ENCODE measurements at places on chromosomes 4 and X. TPM values are rescaled to one million over a fixed set of nuclear protein-coding genes. Genes with fewer than 3 reads are reported as not detected.

Gene CT55
- not detected for total RNA-seq

Gene EMCN
- 0.22 TPM for total RNA-seq

Gene TXK
- total RNA-seq, result not detected

Gene PPP1R2C
- total RNA-seq, result not detected

GRCh38 chrX:121642415-121642814 is 595.0 kb downstream of the GLUD2 start:
- peak; percentile 33 for DNase-seq

DNA sequence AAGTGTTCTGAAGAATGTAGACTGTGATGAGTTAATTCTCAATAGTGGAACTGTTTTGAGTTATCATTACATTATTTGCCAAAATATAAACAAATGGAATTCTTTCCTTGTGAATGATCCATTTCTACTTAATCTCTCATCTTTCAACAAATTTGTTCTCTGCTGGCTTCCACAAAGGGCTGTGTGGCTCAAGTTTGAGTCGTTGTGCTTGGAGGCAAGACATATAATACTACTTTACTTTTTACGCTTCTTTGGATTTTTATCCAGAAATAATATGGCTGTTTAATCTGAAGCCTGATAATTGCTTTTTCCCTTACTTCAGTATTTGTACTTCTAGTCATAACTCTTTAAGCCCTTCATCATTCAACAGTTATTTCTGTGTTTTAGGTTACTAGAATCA is 169.5 kb downstream of the ARHGAP10 start:
- no peak for DNase-seq

GRCh38 chr4:77073981-77074380 is 1.8 kb downstream of the CCNI start:
- DNase-seq, result peak; percentile 44

- no peak for DNase-seq
Measured at GRCh38 chr4:110837896-110838450, 215.1 kb upstream of the PITX2 start.

DNA sequence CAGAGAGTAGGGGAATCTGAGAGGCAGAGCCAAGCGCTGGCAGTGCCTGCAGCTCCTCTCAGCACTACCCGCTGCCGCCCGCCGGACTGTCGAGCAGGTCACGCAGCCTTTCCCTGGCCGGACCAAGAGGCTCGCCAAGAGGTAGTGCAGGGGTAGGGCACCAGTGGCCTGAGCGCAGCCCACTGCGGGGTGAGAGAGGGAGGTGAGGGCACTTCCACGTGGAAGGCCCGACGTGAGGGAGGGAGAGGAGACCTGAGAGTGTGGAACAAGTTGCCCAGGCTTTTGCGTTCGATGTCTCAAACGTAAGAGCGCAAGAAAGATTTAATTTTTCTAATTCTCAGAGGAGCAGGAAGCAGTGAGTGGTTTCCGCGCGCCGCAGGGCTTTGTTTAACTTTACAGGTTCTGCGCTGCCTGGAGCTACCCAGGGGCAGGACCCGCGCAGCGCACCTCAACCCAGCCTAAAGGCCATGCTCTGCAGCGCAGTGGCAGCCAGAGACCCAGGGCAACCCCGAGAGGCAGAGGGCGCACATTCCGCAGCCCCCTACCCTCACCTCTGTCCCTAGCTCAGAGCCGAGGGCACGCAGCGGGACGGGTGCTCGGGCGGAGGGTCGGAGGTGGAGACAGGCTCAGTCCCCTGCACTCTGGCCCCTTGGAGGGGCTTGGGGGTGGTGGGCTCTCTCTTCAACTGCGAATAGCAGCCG is 14.9 kb downstream of the ARHGAP36 start:
- no peak for DNase-seq

GRCh38 chr4:77798385-77798784 is 20.8 kb downstream of the CNOT6L start:
- DNase-seq, result no peak

- DNase-seq, result peak; percentile 44
Measured at GRCh38 chr4:156734965-156735895, 236.4 kb downstream of the PDGFC start.

- DNase-seq, result no peak
Measured at GRCh38 chr4:102787944-102788343, 27.2 kb upstream of the MANBA start.

DNA sequence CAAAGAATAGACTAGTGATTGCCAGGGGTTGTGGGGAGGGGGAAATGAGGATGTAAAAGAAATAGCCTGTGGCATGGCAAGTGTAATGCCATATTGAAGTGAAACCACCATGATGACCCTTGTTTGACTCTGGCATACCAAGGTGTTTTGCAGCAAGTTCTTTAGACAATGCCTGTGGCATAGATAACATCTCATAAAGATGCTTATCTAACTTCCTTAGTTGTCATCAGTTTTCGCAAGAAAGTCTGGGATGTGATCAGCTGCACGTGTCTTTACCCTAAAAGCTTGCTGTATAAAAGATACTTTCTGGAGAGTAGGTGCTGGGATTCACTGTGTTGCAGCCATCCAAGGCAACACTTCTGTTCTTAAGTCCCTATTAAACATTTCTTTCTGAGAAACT is 176.1 kb upstream of the MAGEB16 start:
- no peak for DNase-seq
